NCI-H774 (cell line): ENCODE measurements at places on chromosomes 3 and 15.

DNA sequence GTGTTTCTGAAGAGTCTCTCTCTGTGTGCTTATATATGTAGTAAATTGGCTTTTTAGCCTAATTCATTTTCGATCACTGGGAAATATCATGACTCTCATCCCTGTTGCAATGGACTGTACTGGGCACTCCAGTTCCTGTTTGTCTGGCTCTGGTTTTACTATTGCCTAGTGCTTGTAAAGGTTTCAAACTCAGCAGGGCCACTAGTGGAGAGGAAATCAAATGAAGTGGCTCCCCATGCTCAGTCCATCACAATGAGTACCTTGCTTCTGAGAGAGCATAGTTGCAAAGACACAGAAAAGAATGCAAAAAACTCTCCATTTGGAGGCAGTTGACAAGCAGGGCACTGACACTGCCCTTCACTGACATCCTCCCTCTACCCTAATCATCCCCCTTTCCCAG, 167.8 kb downstream of the TAFA4 start:
- no peak for DNase-seq

- DNase-seq: no peak
Observed at GRCh38 chr3:32420126-32421038, 28.7 kb downstream of the CMTM7 start.

DNA sequence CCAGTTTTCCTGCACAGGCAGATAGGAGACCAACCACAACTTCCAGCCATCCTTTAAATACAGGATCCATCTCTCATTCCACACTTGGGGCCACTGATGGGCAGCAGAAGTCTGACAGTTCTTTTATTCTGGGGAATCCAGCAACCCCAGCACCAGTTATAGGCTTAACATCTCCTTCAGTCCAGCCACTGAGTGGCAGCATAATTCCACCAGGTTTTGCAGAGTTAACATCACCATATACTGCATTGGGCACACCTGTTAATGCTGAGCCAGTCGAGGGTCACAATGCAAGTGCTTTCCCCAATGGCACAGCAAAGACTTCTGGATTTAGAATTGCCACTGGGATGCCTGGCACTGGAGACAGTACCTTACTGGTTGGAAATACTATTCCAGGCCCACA, 2.9 kb downstream of the NPAP1 start:
- DNase-seq: no peak

DNA sequence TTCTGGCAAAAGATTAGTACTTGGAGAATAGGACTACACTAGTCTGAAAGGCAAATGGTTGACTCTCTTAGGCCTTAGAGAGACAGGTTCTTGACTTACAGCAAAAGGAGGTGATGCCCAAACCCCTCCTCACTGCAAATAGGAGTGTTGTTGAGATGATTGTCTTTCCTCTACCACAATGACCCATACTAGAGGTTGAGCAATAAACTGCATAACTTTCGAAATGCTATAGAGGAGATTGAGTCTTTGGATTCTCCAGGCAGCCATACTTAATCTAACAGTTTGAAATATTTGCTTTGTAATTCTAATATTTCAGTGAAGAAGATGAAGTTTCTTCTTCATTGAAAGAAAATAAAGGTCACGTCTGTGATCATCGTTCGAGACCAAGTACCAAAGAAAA, 498.5 kb upstream of the GBE1 start:
- no peak for DNase-seq

- DNase-seq: no peak
Observed at GRCh38 chr15:54312528-54312927, 334.3 kb downstream of the UNC13C start.

DNA sequence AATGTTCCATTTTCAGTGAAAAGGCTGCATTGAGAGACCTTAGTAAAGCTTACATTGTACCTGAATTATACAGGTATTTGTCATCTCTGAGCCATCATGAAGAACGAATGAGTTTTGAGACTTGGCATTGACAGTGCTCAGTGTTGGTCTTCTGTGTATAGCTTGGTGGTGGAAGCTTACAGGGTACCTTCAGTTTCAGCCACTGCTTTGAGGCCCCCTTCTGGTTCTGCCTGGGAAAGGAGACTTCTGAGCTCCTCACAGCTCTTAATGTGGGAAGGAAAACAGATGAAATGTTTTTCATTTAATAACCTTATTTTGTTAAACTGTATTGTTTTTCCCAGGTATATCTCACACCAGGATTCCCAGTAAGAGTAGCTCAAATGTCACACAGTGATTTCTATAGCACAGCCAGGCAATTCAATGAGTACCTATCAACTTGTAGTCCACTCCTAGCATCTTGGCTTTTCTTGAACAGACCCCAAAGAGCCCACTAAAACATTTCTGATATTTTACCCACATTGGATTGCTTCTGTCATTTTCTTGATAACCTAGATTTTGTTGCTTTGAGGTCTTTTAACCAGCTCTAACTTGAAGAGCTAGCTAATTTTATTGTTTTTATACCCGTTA, 5.6 kb downstream of the SERPINI1 start:
- no peak for DNase-seq

DNA sequence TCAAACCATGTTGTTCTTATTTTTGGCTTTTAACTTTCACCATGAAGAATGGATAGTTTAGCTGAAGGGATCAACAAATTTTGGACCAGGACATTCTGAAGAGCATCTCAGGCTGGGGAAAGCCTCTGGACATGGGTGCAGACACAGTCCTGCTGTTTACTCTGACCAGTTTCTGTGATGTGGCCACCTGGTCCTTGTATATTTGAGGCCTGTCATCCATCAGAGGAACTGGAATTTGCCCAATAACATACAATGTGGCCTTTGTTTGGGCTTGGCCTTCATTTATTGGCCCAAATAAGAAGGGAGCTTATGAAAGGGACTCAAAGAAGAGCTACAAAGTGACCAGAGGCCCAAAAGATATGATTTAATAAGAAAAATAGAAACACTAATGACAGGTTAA, 127.9 kb downstream of the MYRIP start:
- no peak for DNase-seq

DNA sequence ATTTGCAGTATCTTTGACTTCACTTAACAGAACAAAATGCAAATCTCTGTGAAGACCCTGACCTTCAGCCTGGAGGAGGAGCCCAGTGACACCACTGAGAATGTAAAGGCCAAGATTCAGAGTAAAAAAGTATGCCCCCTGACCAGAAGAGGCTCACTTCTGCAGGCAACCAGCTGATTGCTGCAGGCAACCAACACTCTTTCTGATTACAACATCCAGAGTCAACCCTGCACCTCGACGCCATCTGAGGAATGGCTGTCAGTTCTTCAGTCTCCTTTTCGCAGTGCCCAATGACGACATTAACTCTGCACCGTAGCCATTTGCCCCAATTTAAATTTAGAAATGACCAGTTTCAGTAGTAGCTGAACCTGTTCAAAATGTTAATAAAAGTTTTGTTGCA, 14.9 kb downstream of the ATP13A3 start:
- no peak for DNase-seq

GRCh38 chr3:10344147-10344943, 23.4 kb upstream of the SEC13 start:
- no peak for DNase-seq
